ENCODE measurements at places on chromosomes 11 and 22.

GRCh38 chr11:2092956-2093412 is 46.2 kb downstream of the IGF2 start:
- DNase-seq = no peak

DNA sequence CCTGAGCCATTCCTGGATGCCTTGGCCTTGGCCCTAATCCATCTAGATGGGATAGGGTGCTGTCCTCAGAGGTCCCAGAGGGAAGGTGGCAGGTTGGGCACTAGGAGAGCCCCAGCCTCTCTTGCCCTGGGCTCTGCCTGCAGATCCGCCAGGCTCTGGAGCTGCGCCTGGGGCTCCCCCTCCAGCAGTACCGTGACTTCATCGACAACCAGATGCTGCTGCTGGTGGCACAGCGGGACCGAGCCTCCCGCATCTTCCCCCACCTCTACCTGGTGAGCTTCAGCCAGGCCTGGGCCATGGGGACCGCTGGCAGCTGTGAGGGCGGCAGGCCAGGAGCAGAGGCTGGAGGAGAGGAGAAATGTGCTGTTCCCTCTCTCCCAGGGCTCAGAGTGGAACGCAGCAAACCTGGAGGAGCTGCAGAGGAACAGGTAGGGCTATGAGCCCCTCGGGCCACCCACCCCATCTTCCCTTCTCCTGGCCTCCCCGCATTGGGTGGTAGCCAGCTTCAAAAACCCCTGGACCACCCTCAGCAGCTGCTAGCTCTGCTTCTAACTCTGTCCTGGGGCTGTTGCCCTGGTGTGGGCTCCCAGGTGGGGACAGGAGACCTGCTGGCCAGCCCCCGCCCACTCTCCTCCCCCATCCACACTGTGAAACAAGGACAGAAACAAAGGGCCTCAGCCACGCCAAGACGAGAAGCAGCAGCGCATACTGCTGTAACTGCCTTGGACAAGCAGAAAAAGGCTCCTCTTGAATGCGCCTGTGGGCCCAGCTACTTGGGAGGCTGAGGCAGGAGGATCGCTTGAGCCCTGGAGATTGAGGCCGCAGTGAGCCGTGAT is 4.9 kb downstream of the SSH3 start:
- DNase-seq = no peak

DNA sequence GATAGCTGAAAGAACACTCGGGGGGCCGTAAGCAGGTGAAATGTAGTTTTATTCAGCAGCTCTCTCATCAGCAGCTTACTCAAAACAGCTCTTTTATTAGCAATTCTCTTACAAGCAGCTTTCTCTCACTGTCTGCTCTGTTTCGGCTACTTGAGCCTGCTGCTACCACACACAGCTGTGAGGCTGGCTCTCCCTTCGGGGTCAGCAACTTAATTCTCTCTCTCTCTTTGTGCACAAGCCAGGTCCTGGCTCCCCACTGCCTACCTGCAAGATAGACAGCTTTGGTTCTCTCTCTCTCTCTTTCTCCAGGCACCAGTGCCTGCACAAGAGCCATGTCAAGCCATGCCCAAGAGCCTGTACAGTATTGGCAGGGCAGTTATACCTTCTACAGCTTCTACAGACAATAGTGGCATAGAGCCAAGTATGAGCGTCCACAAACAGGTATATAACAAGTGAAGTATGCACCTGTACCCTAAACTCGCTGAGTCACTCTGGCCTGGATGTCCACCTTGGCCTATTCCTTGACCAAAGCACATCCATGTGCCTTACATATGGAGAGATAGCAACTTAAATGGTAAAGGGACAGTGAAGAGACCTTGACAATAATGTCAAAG is 110.8 kb downstream of the MTNR1B start:
- DNase-seq = no peak

- DNase-seq = peak; percentile 48
These were observed 42.8 kb upstream of the TCF20 start for GRCh38 chr22:42313204-42313603.

DNA sequence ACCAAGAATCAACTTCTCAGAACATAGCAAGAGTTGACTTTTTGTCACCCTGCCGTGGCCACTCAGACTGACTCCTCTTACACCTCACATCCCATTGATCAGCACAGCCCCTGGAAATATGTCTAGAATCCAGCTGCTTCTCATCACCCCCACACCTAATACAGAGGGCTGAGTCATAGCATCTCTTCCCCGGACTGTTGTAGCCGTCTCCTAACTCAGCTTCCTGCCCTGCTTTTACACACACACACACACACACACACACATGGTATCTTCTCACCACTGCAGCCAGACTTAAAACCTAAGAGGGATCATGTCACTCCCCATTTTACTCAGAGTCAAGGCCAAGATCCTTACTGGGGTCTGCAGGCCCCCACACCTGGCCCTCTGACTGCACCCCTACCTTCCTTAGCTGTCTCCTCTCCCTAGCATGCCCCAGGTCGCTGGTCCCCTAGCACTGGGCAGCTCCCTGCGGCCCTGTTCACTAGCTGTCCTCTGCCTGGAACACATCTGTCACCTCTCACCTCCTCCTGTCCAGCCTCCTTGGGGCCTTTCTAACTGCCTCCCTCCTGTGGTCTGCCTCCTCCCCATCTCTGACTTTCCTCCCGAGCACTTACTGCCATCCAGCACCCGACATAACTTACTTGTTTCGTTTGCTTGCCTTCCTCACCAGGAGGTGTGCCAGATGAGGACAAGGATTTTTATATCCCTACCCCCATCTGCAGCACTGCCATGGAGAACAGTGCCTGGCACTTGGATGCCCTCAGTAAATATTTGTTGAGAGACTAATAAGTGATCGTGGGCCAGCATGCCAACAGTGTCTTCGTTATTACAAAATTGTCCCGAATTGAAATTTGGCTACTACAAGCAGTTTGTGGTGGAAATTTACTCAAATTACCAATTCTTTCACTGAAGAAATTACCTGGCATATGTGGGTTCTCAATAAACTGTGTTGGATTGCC is 61.9 kb downstream of the BMAL1 start:
- no peak for DNase-seq

DNA sequence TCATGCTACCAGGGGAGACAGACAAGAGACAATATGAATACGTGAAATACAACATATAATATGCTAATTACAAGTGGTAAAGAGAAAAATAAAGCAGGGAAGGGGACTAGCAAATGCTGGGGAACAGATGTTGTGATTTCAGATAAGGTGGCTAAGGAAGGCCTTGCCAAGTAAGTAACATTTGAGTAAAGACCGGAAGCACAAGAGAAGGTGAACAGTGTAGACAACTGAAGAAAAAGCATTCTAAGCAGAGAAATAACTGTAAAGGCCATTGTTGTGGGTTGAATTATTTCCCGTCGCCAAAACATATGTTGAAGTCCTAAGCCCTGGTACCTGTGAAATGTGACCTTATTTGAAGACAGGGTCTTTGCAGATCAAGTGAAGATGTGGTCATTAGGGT is 63.7 kb upstream of the EED start:
- no peak for DNase-seq

GRCh38 chr22:41975299-41976069 is 6.2 kb downstream of the SEPTIN3 start:
- DNase-seq = no peak

- DNase-seq = no peak
These were observed 1.6 kb upstream of the IFITM1 start for GRCh38 chr11:312092-312816.

- no peak for DNase-seq
These were observed 72.1 kb upstream of the TENM4 start for GRCh38 chr11:79512706-79513469.

DNA sequence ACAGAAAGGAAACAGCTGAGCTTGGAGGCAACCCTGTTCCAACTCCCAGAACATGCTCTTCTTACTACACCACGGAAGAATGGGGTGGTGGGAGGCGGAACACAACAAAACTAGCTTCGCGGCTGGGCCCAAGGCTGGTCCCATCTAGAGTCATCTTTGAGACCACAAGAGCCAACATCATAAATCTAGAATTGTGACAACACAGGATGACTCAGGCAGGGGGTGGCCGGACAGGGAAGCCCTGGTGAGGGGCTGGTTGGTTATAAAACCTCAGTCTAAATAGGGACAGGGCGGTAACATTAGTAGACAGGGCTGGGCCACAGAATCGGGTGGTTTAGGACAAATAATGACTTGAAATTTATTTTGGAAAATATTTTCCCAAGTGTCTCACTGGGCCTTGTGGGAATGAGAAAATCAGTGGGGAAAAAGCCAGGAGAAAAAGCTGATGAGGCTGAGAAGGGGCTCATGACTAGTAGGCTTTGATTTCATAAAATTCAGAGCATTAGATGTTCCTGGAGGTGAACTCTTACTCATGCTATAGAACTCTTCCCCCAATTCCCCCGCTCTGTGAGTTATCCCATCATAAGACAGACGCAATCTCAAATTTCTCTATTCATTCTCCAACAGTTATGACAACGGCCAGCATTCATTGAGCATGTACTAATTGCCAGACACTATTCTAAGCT is 151.8 kb upstream of the TIMP3 start:
- DNase-seq = no peak

DNA sequence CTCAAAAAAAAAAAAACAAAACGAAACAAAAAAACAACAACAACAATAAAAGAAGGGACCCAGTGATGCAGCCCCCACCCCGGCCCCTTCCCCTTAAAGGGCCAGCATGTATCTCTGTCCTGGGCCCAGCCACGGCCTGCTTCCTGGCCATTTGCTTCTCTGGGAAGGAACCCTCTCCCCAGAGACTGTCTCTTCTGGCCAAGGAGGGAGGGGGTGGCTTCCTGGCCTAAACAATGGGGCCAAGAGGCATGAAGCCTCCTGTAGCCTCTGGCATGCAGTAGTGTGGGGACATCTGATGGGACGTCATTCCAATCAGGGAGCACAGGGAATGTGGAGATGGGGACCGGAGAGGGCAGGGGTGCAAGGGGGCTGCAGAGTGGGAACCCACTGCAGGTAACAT is 25.5 kb upstream of the PDGFB start:
- no peak for DNase-seq

DNA sequence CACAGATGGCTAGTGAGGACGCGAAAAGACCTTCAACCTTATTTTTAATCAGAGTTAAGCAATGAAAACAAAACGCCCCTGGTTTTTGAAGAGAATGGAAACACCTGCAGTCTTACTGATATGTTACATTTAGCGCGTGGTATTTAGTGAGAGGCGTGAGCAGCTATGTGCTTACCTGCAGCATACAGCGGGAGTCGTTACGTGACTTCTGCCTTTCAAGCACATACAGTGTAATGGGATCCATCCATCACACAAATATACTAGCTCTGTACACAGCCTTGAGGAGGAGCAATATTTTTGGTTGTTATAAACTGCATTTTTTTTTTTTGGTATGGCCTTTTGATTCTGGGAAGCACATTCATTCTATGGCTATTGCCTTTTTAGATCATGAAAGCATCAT is 5.5 kb downstream of the KRTAP5-2 start:
- no peak for DNase-seq

DNA sequence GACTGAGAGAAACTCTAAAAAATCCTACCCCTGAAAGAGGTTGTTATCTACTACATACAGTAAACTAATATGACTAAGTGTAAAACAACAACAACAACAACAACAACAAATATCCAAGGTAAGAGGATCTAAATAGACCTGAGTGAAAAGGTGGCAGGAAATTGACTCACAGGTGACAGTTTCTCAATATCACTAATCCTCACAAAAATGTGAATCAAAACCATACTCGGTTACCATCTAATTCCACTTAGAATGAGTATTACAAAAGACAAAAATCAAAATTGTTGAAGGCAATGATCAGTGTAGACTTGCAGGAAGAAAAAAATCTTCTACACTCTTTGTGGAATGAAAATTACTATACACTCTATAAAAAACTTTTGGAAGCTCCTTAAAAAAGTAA is 17.5 kb downstream of the RGL4 start:
- no peak for DNase-seq

DNA sequence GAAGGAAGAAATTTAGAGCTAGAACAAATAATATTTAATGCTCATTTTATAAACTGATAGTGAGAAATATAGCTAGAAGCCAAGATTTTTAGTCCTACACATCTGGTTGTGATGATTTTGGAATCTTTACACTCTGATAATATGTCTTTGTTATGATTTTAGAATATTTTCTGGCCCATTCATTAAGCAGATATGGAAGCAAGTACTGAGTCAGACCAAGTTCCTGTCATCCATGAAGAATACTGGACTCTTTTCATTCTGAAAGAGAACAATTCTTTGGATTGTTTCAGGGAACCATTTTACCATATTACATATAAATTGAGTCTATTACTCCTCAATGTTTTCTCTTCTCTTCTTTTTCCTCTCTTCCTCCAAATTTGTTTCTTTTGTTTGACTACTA is 227.4 kb downstream of the TMEM135 start:
- no peak for DNase-seq

- no peak for DNase-seq
These were observed 5.5 kb upstream of the IFITM10 start for GRCh38 chr11:1755692-1756561.

DNA sequence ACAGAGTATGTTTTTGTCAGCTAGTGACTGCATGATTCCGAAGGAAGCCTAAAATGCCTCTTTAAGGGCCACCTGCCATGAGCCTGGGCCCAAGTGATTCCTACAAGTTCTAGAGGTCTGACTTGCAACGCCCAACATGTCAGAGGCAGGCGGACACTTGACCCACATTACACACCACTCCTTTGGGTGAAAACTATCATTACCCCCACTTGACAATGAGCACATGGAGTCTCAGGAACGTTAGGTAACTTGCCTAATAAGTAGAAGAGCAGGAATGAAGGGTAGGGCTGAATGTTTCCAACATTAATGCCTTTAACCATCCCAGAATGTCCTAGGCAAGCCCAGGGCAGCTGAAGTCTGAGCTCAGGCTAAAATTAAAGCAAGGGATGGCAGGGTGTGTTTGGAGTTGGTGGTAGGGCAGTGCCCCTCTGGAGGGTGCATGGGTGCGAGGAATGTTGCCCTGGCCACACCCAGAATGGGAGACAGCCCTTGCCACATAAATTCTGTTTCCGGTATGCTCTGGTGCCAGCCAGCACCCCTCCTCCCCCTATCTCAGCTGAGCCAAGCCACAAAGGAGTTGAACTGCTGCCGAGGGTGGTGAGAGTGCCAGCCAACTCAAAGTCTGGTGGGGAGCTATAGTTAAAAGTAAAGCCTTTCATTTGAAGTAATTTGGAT is 2.5 kb downstream of the PLAAT2 start:
- no peak for DNase-seq

DNA sequence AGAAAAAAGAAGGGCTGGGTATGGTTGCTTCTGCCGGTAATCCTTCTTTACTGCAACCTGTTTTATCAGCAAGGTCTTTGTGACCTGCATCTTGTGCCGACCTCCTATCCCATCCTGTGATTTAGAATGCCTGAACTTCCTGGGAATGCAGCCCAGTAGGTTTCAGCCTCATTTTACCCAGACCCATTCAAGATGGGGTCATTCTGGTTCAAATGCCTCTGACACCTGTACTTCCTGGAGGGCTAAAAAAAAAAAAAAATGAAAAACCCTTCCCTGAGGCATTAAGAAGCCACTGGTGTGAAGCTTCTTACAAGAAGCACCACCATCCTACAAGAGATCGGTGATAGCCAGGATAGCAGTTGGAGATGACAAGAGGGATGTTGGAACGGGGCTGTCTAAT is 54.6 kb upstream of the TREH start:
- no peak for DNase-seq

GRCh38 chr11:72683782-72684200 is 9.6 kb upstream of the PDE2A start:
- DNase-seq = peak; percentile 82

GRCh38 chr22:26711205-26711963 is 54.0 kb downstream of the MIAT start:
- no peak for DNase-seq
